ENCODE measurements at places on chromosomes 12 and 14.

GRCh38 chr14:89681086-89682018, 264.3 kb upstream of the FOXN3 start:
- DNase-seq, result no peak

DNA sequence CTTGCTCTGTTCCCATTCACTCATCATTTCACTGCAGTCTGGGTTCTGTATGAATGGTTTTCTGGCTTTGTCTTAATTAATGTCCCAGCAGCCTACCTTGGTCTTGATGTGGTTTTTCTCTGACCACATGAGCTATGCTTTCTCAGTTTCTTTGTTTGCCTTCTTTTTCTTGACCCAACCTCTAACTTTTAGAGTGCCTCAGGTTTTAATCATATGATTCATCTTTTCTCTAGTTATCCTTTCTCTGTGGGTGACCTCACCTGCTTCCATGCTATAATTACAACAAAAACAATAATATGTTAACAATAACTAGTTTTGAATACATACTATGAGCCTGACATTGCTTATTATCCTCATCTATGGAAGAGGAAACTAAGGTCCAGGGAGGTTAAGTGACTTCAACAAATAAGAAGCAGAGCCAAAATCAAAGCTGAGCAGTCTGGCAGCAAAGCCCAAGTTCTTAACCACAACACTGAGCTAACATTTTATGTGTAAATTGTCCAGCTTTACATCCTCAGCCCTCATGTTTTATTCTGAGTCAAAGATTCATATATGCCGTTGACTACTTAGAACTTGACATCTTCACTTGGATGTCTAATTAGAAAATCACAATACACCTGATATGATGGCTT, 4.7 kb upstream of the EPYC start:
- DNase-seq, result no peak

DNA sequence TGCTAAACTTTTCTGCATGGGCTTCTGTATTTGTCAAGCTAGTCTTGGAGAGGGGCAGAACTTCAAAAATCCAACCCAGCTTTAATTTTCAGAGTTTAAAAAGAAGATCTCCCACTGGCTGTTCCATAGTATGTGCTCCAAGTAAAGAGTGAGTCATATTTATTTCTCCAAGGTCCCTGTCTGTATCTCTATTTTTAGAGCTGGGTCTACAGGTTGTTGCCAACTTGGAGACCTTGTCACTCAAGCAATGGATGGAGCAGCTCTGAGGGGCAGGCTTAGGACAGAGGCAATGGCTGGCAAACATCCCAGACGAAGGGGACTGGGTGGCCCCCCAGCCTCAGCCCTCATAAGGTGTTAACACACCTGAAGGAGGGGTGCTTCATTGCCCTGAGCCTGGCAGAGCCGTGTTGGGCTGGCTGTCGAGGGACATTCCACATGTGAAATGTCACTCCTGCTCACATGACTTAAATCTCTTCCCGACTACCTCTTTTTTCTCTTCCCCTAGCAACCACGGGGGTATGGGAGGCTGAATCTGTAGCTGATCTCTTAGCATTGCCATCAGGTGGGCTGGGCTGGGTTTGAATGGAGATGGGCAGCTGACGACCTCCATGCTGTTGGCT, 103.1 kb downstream of the SMOC1 start:
- no peak for DNase-seq

- DNase-seq, result no peak
Measured at GRCh38 chr12:1515010-1515409, 79.4 kb downstream of the FBXL14 start.

DNA sequence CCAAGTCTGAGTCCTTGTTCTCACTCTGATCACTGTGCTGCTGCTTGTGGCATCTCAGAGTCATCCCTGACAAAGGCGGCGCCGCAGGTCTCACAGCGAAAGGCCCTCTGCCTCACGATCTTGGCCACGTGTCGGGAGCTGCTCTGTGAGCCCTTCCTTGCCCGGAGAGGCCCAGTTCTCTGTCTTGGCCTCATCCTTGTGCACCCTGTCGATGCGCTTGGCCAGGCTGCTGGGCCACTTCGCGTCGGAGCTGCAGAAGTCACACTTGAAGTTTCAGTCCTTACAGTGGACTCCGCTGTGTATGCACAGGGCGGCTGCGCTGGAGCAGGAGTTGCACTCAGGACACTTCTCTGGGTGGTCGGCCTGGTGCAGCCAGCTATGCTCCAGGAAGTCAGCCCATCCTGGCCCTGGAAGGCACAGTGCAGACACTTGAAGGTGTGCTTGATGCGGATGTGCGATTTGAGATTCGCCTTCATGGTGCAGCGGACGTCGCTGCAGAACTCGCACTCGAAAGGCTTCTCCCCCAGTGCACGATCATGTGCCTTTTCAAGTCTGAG, 36.4 kb upstream of the SAV1 start:
- DNase-seq, result no peak

GRCh38 chr12:125824276-125824675, 759.0 kb downstream of the AACS start:
- no peak for DNase-seq

DNA sequence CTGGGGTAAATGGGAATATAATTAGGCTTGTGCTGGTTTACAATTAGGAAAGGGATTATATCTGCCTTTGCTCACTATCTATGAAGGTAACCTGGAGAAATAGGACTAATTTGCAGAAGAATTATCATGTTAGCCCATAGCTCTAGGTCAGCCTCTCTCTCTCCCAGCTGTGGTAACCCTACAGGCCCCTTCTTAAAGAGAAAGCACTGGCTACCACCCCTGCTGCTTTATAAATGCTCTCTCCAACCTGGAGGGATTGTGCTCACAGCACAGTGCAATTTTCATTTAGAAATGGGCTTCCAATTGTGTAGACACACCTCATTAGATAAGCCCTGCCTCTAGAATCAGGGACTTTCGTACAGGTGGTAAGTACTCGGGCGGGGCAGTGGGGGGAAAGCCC, 22.7 kb upstream of the MGST1 start:
- no peak for DNase-seq

DNA sequence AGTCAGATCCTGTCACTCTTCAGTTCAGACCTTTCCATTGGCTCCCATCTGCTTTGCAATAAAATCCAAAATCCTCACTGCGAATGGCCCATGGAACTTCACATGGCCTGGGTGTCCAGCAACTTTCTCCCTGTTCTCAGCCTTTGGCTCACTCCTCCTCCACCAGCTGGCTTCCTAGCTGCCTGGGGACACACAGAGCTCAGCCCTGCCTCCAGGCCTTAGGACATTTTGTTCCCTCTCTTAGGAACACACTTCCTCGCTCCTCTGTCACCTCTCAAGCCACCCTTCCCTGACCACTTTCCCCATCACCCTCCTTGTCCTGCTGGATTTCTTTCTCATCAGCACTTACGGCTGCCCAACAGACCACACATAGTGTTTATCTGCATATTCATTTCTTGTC, 419.6 kb downstream of the MED13L start:
- DNase-seq, result no peak

GRCh38 chr12:80714846-80715245, 1.9 kb upstream of the MYF5 start:
- no peak for DNase-seq

DNA sequence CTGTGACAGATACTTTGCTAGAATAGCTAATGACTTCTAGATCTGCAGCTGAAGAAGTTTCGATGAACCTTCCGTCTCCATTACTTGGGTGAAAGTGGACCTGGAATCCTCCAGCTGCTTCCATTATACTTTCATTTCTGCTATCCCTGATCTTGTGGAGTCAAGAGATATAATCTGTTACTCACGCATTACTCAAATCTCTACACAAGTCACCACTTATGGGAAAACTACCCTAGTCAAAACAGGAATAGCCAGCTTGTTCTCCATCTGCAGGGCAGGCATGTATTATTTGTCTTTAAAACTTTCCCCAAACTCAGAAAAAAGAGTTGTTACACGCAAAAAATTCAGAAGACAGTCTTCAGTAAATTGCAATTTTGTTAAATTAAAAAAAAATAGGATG, 2.8 kb upstream of the KTN1 start:
- no peak for DNase-seq

DNA sequence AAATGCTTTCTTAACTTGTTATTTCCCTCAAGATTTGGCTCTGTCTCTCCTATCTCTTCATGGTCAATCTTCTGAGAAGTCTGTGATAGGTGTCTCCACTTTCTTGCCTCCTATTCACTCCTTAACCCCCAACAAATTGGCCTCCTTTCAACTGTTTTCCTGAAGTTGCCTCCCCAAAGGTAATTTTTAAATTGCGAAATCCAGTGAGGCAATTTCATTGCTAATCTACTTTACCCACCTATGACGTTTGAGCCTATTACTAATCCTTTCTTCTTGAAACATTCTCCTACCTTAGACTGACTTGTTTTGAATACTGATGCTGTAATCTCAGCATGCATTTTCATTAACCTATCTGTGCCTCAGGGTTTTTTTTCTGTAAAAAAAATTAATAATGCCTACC, 6.0 kb upstream of the KCNH5 start:
- no peak for DNase-seq

DNA sequence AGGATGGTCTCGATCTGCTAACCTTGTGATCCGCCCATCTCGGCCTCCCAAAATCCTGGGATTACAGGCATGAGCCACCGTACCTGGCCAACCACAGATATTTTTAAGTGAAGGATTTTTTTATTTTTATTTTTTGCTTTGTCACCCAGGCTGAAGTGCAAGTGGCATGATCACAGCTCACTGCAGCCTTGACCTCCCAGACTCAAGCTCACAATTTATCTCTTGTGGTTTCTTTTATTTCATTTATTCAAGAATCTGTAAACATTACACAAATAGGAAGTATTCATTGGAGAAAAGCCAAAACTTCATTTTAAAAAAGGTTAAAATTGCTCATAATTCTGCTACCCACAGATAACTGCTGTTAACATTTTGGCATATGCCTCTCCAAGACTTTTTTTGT, 13.3 kb downstream of the MOAP1 start:
- DNase-seq, result no peak

GRCh38 chr12:64796205-64796845, 28.1 kb upstream of the TBC1D30 start:
- DNase-seq, result no peak

GRCh38 chr12:25833657-25834056, 124.8 kb upstream of the RASSF8 start:
- no peak for DNase-seq

DNA sequence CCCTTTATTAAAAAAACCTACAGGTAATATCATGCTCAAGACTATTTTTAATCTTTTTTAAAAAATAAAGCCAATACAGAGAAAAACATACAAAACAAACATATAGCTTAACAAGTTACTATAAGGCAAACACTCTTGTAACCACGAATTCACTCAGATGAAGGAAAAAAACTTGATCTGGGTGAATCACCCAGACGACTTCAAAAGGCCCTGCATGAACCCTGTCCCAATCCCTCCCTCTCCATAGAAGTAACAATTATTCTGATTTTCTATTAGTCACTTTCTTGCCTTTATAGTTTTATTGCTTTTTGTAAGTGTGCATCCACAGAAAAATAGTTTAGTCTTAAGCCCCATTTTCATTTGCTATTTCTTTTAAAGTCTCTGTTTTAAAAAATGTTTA, 72.6 kb downstream of the LRP6 start:
- no peak for DNase-seq

- no peak for DNase-seq
Measured at GRCh38 chr12:98581101-98581500, 12.4 kb upstream of the SLC25A3 start.

DNA sequence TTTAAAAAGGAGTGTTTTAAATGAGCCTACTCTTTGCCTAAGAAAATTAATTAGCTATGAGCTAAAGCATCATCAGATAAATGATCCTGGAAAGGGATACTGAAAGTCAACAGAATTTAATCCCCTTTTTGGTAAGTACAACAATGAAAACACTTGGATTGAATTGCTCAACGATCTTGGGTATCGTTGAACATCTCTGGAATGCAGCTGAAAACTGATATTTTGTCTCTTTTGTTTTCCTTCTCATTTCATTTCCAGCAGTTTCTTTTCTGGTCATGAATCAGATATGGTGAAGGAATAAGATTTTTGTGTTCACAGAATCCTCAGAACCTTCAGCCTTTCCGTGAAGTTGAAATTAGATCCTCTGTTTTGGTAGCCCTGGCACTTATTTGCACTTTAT, 771.2 kb downstream of the FSCB start:
- DNase-seq, result no peak

DNA sequence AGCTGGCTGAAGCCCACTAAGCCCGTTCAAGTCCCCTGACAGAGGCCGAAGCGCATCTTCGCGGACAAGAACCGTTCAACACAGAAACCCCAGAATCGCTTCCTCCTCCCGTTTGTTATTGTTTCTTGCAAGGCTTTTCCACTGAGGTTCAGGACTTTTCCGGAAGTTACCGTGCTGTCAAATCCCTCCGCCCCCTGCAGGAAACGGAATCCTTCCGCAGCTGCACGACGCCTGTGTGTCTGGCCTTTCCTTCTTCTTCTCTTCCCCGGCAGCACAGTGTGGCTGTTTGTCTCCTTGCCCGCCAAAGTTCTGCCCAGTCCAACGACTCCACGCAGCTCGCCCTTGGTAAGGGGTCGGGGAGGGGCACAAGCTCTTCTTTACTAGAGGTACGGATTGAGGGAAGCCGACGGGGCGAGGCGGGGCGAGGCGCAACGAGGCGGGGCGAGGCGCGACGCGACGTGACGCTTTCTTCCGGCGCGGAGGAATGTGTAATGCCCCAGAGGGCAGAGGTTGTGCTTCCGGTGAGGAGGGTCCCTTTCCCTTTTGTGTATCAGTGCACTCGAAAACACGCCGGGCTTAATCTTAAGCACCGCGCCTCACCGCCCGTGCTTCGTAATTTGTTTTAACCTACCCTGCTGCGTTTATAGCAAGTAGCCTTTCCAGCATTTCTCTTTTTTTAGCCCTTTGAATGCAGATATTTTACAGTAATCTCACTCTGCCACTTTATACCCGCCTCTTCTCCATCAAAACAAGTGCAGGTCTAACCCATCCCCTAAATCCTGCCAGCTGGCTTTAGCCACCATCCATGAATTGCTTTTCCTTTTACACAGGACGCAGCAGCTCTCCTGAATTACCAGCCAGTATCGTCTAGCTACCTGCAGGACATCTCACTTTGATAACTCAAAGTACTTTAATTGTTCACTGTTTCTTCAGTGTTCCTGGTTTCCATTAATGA, at the start of gene KDM5A:
TSS of gene KDM5A (minus strand) at position 179 of the 955 bp plus-strand sequence. CDS start 229 bp downstream, outside the sequence.
- peak; percentile 97 for DNase-seq

GRCh38 chr14:91754819-91755218, 22.9 kb upstream of the CATSPERB start:
- no peak for DNase-seq

- peak; percentile 92 for DNase-seq
Measured at GRCh38 chr12:12684375-12685106, 11.4 kb downstream of the GPR19 start.

GRCh38 chr12:31931796-31932715, 27.2 kb upstream of the RESF1 start:
- no peak for DNase-seq

DNA sequence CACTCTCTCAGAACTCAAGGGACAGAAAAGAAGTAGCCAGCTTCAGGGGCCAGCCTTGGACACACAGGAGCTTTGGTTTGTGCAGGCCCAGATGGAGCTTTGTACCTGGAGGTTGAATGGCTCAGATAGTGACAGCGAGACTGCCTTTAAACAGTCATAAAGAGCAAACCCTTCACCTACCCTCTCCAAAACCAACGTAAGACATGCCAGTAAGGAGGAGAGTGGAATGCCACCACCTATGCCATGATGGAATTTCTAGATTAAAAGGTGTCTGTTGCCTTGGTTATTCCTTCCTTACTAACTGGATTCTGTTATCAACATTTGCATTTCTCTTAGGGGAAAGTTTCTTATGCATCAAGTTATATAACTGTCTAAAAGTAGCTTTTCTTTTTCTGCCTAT, 98.1 kb downstream of the EML1 start:
- DNase-seq, result no peak

GRCh38 chr14:59819446-59820088, 51.0 kb downstream of the RTN1 start:
- no peak for DNase-seq

- DNase-seq, result no peak
Measured at GRCh38 chr12:4556735-4557530, 5.1 kb upstream of the DYRK4 start.
